AG04450 (cell line): ENCODE measurements at places on chromosomes 2 and 18.

GRCh38 chr2:213057977-213058376 lies 93.4 kb downstream of the IKZF2 start:
- DNase-seq = no peak

DNA sequence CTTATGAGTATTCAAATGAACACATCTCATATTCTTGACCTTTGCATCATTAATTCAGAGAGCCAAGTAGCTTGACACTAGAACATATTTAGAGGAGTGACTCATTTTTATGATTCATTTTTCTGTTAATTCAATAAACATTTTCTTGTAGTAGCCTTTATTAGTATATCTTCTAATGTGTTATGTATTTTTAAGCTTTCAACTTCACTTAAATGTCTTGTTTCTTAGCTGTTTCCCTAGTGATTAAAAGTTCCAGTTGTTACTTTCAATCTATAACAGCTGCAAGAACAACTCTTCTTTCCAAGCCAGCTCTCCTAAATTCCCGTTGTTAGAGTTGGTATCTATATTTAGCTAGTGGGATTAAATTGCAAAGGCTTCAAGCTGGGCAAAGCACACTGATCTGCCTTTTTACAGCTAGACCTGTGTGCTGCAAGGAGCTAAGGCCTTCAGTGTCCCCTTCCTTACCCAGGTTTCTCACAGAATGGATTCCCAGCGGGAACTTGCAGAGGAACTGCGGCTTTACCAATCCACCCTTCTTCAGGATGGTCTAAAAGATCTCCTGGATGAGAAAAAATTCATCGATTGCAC lies at the start of gene KLHL41:
KLHL41 (plus strand) TSS at position 405 of the 588 bp plus-strand sequence; CDS start at position 482, 77 bp downstream.
- DNase-seq = no peak

DNA sequence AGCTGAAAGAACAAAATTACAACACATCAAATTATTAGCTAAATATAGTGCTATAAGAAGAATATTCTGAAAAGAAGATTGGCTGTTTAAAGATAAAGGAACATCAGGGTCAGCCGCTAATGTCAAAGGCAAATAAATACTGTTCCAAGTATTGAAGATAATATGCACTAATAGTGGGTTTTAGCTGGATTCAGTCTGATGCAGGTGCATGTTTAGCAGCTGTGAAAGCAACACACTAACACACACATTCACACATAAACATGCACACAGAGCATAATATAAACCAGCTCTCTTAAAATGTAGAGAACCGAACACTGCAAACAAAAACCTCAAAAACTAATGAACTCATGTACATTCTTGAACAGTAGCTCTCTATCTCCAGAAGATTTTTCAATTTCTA lies 634.6 kb downstream of the ERBB4 start:
- no peak for DNase-seq

DNA sequence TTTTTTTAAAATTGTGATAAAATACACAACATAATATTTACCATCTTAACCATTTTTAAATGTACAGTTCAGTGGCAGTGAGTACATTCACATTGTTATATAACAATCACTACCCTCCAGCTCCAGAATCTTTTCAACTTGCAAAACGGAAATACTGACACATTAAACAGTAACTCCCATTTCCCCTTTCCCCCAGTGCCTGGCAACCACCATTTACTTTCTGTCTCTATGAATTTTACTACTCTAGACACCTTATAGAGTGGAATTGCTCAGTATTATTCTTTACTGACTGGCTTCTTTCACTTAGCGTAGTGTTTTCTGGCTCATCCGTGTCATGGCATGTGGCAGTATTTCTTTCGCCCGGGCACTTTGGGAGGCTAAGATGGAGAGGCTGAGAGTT lies 32.6 kb downstream of the FASTKD2 start:
- DNase-seq = no peak

- no peak for DNase-seq
Observed at GRCh38 chr18:79337184-79337583, 58.5 kb upstream of the NFATC1 start.

DNA sequence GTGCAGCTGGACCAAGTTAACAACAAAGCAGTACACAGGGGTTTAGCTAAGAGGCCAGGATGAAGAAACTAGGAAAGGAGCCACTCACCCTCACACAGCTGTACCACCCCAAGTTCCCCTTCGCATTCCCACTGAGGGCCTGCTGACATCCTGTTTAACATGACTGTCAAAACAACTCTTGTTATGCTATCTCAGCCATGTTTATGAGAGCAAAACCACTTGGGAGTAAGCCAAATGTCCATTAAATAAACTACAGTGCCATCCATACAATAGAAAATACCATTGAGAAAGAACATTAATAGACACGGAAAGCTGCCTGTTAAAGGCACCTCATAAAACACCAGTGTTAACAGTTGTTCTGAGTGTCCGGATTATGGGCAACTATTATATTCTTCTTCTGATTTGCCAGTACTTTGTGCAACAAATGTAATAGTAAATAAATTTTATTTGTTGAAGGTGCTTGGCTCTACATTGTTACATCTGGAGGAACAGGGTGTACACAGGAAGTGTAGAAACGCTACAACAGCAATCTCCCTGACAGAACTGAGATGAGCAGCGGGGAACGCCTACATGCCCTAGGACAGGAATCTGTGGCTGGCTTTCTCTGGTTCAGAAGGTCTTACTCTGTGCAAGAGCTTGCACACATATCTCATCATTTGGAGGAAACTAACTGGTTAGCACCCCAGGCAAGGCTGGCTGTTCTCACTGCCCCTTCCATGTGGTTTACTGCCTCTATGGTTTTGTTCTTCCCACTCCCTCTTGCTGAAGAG lies 85.6 kb downstream of the EHD3 start:
- DNase-seq = peak; percentile 85

DNA sequence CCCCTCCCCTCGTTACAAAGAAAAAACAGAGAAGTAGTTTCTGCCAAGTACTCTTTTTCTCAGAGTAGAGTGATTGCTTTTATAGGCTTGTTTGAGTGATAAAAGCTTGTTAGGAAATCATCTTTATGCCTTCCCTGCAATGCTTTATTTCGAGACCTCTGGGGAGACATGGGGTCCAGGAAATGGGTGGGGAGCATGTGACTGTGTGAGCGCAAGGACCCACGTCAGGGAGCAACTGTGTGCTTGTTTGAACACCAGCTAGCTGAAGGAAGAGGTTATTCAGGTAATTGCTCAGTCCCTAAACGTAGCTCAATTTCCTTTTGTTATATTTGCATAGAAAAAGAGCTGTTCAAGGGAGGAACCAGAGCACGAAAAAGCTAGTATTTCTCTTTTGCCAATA lies 187.3 kb downstream of the FAM210A start:
- no peak for DNase-seq

DNA sequence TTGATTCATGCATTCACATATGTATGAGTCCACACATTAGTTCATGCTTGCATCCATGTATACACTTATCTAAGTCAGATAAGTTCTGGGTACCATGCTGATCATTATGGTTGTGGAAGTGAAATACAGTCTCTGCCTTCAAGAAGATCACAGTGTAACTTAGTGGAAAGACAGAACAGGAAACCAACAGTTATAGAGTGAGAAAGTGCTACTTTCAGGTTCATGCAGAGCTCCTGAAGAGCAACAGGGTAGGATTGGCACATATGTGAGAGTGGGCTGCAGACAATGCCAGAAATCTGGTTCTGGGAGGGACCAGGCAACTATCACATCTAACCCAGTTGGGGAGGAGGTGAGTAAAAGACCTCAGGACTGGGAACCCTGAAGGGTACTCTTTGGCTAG lies 35.4 kb upstream of the PGAP1 start:
- no peak for DNase-seq

GRCh38 chr18:23113576-23113975 lies 21.7 kb upstream of the CABLES1 start:
- DNase-seq = no peak

DNA sequence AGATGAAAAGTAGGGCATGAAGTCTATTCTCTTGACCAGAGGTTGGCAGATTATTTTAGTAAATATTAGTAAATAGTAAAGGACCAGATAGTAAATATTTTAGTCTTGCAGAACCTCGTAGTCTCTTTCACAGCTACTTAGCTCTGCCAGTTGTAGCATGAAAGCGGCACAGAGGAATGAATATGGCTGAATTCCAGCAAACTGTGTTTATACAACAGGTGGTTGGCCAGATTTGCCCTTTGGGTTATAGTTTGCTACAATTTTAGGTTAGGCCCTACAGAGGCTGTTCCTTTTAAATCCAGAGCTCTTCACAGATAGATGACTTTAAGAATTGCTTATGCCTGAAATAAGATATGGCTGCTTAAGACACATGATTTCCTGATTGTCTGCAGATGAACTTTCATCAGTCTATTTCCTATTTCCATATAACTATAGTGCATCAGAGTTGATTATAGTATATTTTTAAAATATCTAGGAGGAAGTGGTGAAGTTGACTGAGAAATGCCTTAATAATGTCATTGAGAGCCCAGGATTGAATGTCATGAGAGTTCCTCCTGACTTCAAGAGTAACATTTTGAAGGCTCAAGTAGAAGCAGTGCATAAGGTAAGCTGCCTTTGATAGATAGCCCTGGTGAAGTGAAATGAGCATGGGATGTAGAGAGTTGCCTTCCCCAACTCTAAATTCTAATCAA lies 80.5 kb downstream of the TMEM185B start:
- DNase-seq = no peak

DNA sequence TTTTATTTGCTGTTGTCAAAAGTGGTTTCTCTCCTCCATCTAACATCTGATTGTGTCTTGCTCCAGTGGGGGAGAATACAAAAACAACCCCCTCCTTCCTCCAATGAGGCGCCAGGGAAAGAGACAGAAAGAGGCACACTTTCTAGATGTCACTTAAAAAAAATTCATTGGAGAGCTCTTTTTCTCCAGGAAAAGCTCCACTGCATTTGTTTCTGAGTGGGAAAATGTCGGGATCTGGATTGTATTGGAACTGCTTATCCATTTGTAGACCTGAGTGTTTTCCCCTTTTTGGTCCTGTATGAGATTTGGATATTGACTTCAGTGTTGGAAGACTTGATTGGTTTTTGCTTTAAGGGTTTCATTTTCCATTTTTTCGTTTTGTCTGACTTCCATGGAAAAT lies 995 bp downstream of the MBD5 start:
- no peak for DNase-seq

DNA sequence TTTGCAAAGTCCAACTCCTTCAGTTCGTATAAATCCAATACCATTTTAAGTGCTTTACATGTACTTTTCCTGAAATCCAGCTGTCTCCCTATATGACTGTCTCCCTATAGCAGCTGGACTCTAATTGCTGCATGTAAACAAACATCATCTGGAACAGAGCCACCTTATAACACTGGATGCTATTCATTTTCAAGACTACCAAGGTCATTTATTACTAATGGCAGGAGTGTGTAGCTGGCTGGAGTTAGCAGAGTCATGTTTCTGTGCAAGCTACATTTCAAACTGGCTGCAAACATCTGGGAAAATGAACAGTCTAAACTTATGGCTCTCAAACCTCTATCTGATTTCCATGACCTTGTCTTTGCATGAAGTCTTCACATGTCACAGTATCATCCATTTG lies 575.2 kb downstream of the PIK3C3 start:
- DNase-seq = no peak

DNA sequence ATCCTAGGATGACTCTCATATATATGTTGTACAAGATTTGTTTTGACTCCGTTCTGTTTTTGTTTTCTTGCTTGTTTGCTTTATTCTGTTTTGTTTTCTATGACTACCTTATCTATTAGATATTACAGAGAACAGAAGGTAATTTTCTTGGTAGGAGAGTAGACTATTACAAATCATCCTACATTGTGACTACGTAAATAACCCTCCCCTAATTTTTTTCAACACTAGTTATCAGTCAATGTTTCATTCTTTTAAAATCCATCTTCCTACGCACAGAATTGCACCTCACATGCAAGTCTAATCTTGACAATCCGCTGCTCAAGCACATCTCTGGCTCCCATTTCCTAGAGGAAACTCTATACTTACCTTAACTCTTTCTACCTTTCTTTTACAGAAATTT lies 792.3 kb upstream of the PIK3C3 start:
- DNase-seq = no peak

DNA sequence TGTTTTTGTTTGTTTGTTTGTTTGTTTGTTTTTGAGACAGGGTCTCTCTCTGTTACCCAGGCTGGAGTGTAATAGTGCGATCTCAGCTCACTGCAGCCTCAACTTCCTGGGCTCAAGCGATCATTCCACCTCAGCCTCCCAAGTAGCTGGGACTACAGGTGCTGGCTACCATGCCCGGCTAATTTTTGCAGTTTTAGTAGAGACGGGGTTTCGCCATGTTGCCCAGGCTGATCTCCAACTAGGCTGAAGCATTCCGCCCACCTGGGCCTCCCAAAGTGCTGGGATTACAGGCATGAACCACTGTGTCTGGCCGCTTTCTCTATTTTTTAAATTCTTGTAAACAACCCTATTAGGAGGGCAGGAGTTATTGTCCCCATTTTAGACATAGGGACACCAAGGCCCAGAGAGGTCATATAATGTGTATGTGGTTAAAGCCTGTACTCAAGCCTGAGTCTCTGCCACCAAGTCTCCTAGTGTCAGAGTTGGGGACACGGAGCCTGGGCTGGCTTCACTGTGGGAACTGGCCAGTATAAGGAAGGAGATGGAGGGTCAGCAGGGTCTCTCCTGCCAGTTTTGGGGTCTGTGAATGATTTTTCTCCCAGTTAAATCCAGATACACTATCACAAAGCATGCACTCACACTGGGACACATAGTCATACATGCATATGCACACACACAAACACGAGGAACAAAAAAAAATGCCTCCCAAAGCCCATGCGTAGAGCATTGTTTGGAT lies 27.5 kb upstream of the MCFD2 start:
- DNase-seq = no peak

DNA sequence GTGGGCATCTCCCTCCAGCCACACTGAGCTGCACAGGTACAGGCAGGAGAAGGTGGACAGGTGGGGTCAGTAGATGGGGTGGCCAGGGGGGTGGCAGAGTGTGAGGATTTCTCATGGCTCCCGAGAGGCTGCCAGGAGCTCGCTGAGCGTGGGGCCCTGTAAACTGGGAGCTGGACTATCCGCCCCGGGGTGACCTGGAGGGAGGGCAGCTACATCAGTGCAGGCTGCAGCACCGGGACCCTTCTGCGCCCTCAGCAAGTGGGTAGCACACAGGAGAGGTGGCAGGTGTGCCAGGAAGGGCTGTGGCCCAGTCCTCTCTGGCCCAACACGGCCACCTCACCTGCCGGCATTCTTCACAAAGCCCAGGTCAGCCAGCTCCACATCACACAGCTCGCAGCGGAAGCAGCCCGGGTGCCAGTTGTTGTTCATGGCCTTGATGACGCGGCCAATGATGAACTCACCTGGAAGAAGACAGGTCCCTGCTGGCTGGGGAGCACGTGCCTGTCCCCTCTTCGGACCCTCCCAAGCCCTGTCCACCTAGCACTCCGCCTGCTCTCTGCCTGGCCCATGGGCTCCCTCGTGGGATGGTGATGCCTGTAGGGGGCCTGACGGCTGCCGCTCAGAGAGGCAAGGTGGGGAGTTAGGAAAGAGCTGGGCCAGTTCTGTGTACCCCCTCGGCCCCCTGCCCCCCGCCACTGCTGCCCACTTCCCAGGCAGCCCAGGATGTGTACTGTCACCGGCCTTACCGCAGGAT lies 8.3 kb downstream of the GPR17 start:
- no peak for DNase-seq

- DNase-seq = no peak
Observed at GRCh38 chr2:27390822-27391679, 10.5 kb upstream of the ZNF513 start.

GRCh38 chr2:120289221-120289906 lies 36.7 kb downstream of the RALB start:
- DNase-seq = no peak
